NCI-H1417 treated with DMSO at 0.1 percent for 48 hours (cell line): ENCODE measurements at places on chromosomes 16 and 17.

GRCh38 chr17:14746822-14747602 is 446.1 kb downstream of the HS3ST3B1 start:
- no peak for DNase-seq

DNA sequence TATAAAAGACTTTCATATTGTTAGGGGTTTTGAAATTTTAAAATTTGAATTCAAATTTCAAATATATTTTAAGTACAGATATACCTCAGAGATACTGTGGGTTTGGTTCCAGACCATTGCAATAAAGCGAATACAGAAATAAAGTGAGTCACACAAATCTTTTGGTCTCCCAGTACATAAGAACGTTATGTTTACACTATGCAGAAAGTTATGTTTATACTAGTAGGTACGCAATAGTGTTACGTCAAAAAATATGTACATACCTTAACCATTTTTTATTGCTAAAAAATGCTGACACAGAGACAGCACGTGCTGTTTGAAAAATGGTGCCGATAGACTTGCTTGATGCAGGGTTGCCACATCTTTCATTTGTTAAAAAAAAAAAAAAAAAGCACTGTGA is 19.7 kb downstream of the NUP88 start:
- no peak for DNase-seq

- no peak for DNase-seq
Measured at GRCh38 chr17:28724500-28725165, 1.4 kb downstream of the TLCD1 start.

GRCh38 chr17:1620486-1620885 is 8.1 kb downstream of the SLC43A2 start:
- DNase-seq: no peak

- no peak for DNase-seq
Measured at GRCh38 chr17:78759203-78759968, 22.7 kb downstream of the CYTH1 start.
